ENCODE measurements at places on chromosomes 5 and 9. TPM values are rescaled to one million over a fixed set of nuclear protein-coding genes. Genes with fewer than 3 reads are reported as not detected.

The FOXE1 gene
- not detected for total RNA-seq

The PIP5K1B gene
- total RNA-seq, result 18.4 TPM

The PCDHAC2 gene
- total RNA-seq, result 4.1 TPM

DNA sequence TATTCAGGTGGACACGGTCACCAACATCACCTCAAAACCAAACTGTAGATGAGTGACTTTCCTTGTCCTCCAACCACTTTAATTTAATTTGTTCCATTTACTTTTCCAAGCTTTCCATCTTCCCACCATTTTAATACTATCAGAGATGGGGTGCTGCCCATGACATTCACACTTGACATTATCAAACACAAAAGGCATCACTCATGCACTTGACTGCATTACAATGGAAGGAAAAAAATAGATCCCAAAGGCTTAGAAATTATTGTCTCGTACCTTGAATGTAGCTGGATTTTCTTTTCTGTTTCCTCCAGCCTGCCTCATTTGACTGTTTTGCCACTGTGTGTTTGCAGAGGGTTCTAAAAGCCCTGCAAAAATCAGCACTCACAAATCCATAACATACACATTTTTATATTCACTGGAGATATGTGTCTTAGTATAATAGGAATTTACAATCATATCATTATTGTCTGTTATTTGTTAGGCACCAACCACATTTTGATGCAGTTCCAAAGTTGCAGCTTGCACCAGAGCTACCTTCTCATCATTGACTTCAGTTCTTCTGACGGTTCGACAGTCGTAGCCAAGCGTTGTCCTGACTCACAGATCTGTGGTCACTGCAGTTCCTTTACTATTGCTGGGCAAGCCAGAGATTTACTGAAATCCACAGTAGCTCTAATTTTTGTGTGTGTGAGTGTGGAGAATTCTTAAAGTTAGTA, 712.3 kb upstream of the WWC1 start:
- no peak overlapping the region for H3K4me3 ChIP-seq
- H3K27me3 ChIP-seq, result peaks cover 8% of the 10 kb centered on the region

- H3K27ac ChIP-seq, result no peak overlapping the region
- H3K36me3 ChIP-seq, result no peaks in the 10 kb centered on the region
- no peak for DNase-seq
- peaks cover 12% of the 10 kb centered on the region for H3K4me1 ChIP-seq
- H3K4me3 ChIP-seq, result no peak overlapping the region
Measured at GRCh38 chr9:91154686-91155085, 207.0 kb downstream of the AUH start.

GRCh38 chr5:127313847-127314473, 23.4 kb downstream of the MEGF10 start:
- H3K27me3 ChIP-seq, result no peaks in the 10 kb centered on the region
- no peaks in the 10 kb centered on the region for H3K36me3 ChIP-seq
- peak; percentile 69 for DNase-seq
- no peak overlapping the region for H3K4me3 ChIP-seq
- no peaks in the 10 kb centered on the region for H3K4me1 ChIP-seq

- H3K4me3 ChIP-seq, result no peak overlapping the region
- no peaks in the 10 kb centered on the region for H3K36me3 ChIP-seq
- H3K27me3 ChIP-seq, result no peaks in the 10 kb centered on the region
- no peak overlapping the region for H3K27ac ChIP-seq
- H3K4me1 ChIP-seq, result no peaks in the 10 kb centered on the region
- no peak for DNase-seq
Measured at GRCh38 chr9:86804011-86804410, 143.3 kb downstream of the GAS1 start.

- H3K4me3 ChIP-seq, result no peak overlapping the region
- H3K36me3 ChIP-seq, result no peaks in the 10 kb centered on the region
- H3K4me1 ChIP-seq, result peaks cover 69% of the 10 kb centered on the region
- no peaks in the 10 kb centered on the region for H3K27me3 ChIP-seq
- no peak for DNase-seq
Measured at GRCh38 chr5:67047160-67047559, 149.4 kb downstream of the CD180 start.

DNA sequence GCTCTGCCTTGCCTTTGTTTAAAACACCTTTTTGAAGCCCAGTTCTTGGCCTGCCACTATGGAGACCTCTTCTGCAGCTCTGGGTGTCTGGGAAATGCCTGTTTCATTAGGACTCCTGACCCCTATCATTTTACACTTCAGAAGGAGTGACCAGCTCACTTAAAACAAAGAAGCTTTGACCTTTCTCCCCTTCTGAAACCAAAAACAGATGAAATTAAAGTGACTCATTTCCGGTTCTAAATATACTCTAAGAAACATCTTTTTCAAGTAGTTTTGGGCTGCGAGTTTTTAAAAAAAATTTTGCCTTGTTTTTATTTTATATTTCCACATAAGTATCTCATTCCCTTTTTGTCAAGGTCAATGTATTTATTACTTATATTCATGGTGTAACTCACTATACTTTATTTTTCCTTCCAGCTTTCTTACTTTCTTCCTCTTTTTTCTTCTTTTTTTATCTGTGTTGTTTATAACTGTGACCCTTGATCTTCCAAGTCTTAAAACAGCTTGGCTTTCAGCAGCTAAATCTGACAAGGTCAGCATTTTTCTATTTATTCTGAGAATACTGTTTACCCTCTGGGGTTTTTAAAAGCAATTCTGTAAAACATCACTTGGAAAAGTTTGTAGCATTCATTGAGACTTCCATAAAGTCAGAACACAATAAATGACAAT, 672.9 kb downstream of the NR2F1-AS1 start:
- H3K27ac ChIP-seq, result no peak overlapping the region
- no peaks in the 10 kb centered on the region for H3K36me3 ChIP-seq
- no peaks in the 10 kb centered on the region for H3K27me3 ChIP-seq
- no peak overlapping the region for H3K4me3 ChIP-seq

DNA sequence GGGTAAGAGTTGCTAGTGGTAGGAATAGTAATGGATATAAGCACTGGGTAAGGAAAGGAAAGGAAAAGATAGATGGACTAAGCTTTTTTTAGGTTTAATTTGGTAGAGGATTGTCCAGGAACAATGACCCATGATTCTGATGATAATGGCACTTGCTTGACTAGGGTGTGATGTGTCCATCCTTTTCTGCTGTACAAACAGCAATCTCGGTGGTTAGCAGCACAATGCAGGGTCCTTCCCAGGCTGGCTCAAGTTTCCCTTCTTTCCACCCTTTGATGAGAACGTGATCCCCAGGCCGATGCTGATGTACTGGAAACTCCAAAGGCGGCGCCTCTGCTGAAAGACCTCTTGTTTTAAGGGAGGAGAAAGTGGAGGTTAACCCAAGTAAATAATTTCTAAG, 105.3 kb downstream of the TMEM167A start:
- no peaks in the 10 kb centered on the region for H3K4me1 ChIP-seq
- H3K27me3 ChIP-seq, result no peaks in the 10 kb centered on the region
- no peak overlapping the region for H3K4me3 ChIP-seq
- no peaks in the 10 kb centered on the region for H3K36me3 ChIP-seq

- no peaks in the 10 kb centered on the region for H3K4me1 ChIP-seq
- H3K36me3 ChIP-seq, result no peaks in the 10 kb centered on the region
- H3K4me3 ChIP-seq, result no peak overlapping the region
- DNase-seq, result no peak
Measured at GRCh38 chr9:85420750-85421149, 321.0 kb downstream of the AGTPBP1 start.
